NCI-H69 (cell line): ENCODE measurements at places on chromosomes 12 and 14.

GRCh38 chr12:128442096-128442495 lies 175.1 kb downstream of the TMEM132C start:
- peak; percentile 75 for DNase-seq

DNA sequence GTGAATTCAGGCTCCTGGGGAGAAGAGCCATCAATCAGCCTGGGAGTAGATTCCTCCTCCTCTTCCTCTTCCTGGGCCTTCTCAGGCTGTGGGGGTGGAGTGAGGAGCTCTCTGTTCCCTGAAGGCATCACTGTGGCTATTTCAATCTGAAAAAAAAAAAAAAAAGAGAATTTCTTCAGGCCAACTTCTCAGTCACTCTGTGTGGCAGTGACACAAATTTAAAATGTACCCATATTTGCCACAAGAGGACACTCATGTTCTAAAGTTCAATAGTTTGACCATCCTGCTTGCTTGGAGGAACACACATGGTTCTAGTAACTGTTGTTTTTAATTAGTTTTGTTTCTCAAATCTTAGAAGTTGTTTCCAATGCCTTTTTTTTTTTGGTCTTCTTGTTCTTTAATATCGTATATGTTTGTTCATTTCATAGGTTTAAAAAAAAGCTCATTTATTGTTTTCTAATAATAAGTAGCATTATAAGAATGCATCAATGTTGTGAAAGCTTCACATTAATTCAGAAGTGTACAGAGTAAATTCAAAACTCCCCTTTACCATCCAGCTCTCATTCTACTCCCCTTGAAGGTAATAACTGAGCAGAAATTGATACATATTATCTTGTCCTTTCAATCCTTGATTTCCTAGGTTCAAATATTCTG lies 23.3 kb upstream of the CCER1 start:
- peak; percentile 71 for DNase-seq

DNA sequence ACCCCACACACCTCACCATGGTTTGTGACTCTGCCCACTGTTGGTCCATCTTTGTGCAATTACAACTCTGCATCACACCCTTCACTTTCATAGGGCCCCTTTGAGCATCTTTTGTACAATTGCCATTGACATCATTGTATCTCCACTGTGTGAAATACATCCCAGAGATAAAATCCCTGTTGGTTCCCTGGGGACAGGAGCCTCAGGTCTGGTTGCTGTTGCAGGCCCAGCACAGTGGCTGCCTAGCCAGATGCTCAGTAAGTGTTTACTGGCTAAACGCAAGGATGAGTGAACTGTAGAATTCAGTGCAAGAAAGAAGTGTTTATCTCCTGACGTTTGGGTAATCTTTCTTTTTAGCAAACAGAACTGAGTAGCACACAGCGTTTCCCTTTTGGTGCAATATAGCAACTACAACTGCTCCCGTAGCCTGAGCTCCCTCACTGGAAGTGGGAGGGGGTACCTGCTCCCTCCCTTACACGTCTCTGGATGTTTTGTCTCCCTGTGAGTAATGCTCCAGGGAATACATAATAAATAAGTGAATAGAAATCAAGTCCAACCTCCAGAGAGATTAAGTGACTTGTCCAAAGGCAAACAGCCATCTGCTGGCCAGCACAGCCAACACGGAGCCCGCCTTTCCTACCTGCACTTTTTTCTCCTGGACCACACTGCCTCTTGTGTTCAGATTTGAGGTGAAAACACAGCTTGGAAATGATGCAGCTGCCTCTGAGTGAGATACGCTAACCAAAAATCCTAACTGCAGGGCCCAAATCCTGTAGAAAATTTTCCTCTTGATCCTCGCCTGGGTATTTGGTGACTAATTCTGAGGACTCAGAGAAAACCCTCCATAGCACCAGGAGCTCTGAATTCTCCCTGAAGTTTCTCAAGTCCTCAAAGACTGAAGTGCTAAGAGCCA lies 27.4 kb downstream of the GALNT16 start:
- DNase-seq = peak; percentile 67

GRCh38 chr12:85310025-85310424 lies 30.0 kb downstream of the ALX1 start:
- no peak for DNase-seq

DNA sequence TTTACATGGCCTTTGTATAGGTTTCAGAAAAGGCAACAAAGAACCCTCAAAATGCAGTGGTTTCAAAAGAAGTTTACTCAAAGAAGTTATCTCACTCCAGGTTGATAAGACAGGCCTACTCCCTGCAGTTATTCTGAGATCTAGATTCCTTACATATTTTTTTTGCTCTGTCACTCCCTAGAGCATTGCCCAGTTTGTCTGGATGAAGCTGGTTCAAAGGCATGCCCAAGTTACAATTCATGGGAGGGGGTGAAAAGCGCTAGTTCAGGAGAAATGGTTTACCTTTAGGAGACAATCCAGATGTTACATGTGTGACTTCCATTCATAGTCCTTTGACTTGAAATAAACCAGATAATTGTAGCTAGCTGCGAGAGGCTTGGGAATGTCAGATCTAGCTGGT lies 115.0 kb downstream of the TPH2 start:
- no peak for DNase-seq

DNA sequence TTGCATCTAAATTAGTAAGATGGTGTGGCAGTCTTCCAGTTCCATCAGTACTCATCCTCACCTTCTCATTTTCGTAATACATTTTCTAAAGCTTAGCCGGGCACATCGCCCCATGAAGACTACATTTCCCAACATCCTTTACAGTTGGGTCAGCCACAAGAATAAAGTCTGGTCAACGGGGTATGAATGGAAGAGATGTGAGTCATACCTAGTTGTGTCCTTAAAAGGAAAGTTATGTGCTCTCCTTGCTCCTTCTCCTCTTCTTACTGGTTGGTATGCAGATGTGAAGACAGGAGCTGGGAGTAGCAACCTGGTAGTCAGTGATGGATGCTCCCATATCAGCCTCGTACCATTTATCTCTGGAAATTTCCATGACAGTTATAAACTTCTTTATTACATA lies 35.9 kb upstream of the EGLN3 start:
- no peak for DNase-seq
